Activated T-cell treated with anti-CD3 and anti-CD28 coated beads, Interleukin-2, amount 50 U/mL, for 48 hours (primary cell): ENCODE measurements at places on chromosomes 16 and 17.

GRCh38 chr16:27281243-27281642 lies 12.7 kb upstream of the NSMCE1 start:
- peak; percentile 26 for DNase-seq

DNA sequence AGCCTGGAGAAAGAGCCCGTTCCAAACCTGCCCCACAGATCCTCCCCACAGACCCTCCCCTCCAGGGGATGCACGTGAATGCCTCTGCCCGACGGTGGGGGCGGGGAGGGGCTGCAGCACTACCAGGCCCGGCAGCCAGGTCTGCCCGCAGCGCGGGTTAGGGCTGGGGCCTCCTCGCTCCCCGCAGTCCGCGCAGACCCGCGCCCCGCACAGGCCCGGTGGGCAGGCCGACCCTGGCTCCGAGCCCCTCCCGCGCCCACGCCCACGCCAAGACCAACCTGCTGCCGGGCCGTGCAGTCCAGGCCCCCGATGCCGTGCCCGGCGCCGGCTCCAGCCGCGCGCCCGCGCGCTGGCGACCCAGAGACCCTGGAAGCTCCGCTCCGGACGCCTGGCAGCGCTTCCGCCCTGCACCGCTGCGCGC lies at the start of gene RPUSD1:
Gene RPUSD1, minus strand, starts transcription at position 404 of the 421 bp plus-strand sequence. CDS start 644 bp downstream, outside the sequence.
- DNase-seq, result no peak

- DNase-seq, result no peak
These were observed 9.4 kb downstream of the CTRL start for GRCh38 chr16:67922221-67922620.

- no peak for DNase-seq
These were observed 9.0 kb upstream of the VASN start for GRCh38 chr16:4362476-4363135.

- peak; percentile 82 for DNase-seq
These were observed 12.2 kb downstream of the BANP start for GRCh38 chr16:87963400-87963799.

DNA sequence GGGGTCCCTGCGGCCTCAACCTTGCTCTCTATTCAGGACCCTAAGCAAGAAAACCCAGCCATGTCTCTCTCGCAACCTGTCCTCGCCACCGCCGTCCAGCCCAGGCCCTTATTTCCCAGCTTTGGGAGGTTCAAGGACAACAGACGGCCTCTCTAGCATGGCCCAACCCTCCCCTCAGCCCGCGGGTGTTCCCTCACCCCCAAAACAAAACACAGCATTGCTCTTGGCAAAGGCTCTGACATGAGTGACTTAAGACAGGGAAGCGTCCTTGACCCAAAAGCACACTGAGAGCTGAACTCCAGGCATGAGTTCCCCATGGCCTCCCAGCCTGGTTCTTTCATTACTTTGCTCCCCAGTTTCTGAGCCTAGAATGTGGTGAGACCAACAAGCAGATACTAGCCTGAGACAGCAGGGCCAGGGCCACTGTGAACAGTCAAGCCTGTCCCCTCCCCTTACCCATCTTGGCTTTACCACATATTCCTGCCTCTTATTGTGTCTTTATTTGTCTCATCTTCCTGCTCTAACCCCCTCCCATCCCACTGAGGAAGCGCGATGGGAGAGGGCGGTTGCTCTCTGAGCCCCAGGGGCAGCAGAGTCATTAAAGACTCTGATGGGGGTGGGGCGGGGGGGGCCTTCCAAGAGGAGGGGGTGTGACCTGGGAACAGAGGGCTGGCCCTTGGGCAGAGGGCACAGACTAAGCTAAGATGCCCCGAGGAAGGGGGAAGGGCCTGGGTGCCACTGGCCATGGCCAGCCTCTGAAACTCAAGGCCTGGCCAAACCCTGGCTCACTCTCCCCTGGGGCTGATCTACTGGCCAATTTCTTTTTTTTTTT lies 11.8 kb downstream of the SREBF1 start:
- DNase-seq, result no peak

DNA sequence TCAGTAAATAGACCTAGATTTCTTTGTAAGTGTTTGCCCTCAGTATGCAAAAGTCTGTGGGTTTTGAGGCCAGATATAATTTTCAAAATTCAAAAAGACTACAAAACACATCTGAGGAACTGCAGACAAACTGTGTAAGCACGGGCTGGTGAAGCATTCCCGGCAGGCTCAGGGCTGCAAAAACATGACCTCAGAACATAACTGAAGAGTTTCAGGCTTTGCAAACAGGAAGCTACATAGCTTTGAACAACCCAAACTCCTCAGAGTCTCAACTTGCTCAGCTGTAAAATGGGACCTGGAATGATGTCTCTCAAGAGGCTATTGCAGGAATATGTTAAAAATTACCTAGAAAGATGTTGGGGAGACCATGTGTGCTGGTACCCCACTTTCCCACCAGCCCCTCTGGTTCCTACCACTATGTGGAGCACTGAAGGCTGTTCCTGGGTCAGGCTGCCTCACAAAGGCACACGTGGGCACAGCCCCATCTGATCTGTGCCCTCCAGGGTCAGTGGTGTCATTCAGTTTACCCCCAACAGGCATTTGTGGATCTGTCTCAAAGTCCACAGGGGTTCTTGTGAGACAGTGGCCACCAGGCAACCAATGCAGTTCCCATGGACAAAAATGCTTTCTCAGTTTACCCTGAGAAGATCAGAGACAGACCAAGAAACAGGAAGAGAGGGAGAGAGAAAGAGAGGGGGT lies 72.9 kb downstream of the CREBBP start:
- DNase-seq, result no peak

DNA sequence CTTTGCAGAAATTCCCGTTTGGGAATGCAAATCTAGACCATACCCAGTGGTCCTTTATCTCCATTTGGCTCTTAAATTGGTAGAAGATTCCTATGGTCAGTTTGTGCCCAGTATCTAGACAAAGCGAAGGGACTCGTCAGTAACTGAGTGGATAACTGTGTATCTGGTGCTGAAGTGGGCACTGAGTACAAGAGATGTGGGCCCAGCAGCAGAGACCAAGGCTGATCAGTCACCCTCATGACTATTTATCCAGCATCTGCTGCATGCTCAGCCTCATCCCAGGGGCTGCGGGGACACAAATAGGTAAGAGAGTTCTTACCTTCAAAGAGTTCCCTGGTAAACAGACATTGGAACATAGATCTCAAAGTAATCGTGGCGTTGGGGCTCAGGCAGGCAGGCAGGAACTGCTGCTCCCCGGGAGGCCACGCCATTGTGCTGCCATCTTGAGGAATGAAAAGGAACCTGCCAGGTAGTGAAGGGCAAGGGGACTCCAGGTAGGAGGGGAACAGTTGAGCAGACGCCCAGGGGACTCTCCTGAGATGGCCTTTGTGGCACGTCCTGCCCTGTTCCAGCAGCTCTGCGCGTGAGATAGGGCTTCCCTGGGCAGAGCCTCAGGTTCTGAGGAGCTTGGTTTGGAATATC lies 10.3 kb downstream of the NT5M start:
- peak; percentile 72 for DNase-seq

- DNase-seq, result no peak
These were observed 17.1 kb downstream of the ITGB4 start for GRCh38 chr17:75738218-75738802.

DNA sequence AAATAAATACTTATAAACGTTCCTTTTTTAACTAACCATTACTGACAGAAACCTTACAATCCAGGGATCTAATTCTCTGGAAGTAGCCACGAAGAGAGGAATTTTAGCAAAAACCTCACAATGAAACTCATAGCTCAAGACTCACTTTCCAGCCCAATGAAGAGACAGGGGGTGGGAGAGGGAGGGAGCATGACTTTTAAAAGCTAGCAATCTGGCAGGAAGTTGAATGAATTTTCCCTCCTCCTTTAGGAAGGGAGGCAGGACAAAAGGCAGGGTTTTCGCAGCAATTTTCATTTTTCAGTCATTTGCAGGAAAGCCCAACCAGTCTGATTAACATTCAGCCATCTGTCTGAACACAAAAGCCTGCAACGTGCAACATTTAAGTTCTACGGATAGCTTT lies 381.5 kb upstream of the PSMD7 start:
- DNase-seq, result no peak

GRCh38 chr17:60107526-60108257 lies 29.0 kb upstream of the HEATR6 start:
- no peak for DNase-seq
